ENCODE measurements at places on chromosomes 4 and X.

DNA sequence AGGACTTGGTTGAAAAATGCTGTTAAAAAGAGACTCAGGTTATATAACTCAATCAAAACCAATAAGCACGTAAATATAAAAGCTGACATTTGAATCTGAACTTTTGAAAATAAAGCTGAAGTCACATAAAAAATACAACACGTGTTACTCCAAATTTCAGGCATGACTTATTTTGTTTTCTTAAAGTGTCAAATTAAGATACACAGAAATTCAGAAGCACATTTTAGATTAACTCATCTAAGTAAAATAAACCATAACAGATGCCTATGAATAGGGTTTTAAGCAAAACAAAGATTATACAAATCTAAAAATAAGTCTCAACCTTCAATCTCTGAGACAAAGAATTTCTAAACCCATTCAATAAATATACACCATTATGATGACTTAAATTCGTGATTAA, 124.8 kb downstream of the ANTXR2 start:
- no peak for DNase-seq

DNA sequence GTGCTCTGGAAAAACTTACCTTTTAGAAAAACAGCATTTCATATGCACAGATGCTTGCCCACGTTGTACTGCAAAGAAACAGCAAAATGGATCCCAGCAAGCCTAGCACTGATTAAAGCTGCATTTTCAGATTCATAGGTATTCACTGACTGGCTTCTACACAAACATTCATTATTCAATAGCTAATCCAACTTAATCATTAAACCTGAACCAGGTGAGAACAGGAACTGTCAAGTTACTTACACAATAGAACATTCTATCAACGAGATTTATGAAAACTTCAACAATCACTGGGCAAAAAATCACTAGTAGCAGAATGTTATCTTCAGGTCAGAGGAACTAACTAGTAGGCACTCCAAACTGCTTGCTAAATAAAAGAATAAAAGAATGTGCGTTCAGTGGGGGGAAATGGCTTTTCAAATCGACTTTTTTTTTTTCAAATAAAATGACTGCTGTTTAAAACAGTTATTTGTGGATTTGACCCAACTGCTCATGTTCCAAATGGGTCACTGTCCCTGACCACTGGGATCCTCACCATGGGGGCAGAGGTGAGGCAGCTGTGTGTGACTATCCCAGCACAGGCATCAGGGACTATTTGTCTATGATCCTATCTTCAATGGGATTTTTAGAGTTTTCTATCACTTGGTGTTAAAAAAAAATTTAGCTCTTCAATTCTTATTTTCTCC, 42.3 kb downstream of the STX18 start:
- DNase-seq, result no peak

- DNase-seq, result no peak
Measured at GRCh38 chrX:38601866-38602265, 40.5 kb downstream of the TSPAN7 start.

DNA sequence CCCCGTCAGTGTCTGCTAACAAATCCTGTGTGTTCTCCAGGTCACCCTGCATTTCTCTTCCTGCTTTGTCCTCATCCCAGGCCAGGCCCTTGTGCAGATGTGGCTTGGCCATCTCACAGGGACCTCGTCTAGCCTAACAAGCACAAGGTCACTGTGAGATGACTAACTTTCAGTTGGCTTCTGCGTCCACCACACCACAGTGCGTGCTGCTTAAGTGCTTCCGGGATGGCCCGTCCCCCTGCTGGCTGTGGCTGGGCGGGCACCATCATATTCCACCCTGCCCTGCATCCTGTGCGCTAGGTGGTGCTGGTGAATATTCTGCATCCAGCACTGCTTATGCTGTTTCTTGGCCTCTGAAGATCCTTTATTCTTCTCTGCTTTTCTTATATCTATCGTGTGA, 33.8 kb downstream of the RBBP7 start:
- DNase-seq, result peak; percentile 77

DNA sequence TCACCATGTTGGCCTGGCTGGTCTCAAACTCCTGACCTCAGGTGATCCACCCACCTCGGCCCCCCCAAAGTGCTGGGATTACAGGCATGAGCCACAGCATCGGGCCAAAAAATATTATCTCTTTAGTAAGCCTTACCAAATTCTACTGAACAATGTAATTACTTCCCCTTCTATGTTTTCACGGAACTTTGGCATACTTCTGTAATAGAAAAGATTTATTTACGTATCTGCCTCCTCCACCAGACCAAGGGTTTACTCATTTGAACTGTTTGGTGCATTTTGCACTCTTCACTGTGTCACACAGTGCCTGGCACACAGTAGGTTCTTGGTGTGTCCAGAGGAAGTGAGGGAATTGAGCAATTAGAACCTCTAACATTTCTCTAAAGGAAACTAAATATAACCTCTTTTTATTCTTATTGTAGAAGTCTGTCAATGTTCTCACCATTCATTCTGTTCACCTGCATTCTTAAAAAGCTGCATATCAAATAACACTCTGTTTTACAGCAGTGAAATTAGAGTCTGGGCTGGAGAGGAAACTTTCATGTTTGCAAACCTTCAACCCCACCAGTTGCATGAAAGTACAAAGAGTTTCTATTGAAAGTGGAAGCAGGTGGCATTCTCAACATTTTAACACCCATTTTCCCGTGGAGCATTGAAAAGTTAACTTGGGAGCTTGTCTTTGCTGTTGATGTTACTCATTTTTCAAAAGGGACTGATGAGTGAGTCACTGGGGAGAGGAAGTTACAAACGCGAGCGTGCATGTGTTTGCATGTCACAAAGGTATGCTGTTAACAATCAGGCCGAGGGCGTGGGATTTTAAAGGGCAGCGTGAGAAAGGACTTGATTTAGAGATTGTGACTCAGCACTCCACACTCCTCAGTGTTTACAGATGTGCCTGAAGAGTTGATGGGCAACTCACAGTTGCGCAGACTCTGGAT, 314.1 kb downstream of the STK32B start:
- peak; percentile 44 for DNase-seq

- DNase-seq, result no peak
Measured at GRCh38 chrX:53227224-53227765, 2.3 kb upstream of the KDM5C start.

DNA sequence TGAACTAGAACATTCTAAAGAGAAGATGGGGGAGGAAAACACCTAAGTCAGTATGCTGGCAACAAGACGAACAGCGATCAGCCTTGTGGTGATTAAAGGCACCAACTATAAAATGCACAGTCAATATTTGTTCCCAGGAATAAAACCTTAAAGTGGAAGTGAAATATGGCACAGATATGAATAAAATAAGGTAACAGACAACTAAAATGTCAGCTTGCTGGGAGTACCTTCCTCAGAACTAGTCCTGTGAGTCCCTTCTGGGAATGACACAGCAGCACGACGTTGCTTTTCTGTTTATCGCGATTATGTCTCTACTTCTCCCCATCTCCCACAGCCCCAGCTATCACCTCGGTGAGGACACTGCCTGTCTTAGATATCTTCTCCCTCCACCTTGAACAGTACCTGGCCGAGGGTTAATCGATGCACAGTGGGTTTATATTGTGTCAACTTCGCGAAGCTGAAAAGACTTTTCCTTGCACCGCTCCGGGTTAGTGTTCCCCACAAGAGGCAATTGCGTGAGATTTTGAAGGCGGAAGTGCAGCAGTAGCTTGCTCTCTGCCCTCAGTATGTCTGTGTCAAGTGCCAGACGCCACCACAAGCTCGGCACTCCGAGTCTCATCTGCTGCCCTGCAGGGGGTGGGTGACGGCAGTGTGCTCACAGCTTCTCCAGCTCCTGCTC, 17.4 kb downstream of the MTNR1A start:
- no peak for DNase-seq

- no peak for DNase-seq
Measured at GRCh38 chr4:180150818-180151217, 2092.4 kb upstream of the TENM3 start.

DNA sequence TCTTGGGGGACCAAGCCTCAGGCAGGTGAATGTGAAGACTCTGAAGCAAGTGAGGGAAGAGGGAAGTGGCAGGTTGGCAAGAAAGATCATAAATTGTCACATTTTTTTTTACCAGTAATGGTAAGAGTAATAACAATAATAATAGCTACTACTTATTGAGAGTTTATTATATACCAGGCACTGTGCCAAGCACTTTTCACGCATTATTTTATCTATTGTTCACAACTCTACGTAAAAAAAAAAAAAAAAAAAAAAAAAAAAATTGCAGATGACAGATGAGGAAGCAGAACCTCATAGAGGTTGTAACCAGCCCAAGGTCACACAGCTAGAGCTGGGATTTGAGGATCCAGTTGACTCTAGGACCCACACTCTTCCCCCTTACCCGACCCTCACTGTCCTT, 40.9 kb downstream of the TSC22D3 start:
- DNase-seq, result no peak

DNA sequence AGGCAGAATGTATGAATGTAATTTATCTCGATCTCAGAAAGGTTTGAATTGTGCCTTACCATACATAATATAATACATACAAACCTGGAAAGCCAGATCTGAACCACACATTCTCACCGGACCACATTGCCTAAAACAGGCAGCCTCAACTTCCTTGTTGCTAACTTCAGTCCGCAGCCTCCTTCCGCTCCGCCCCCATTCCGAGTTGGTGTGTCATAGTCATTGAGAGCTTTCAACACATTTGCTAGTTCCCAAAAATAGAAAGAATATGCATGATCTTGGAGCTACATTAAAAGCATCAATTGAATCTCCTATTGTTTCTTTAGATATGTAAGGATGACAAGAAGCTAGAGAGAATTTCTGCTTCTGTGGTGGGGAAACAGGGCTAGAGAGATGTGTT, 127.2 kb downstream of the ARHGEF9 start:
- DNase-seq, result no peak

DNA sequence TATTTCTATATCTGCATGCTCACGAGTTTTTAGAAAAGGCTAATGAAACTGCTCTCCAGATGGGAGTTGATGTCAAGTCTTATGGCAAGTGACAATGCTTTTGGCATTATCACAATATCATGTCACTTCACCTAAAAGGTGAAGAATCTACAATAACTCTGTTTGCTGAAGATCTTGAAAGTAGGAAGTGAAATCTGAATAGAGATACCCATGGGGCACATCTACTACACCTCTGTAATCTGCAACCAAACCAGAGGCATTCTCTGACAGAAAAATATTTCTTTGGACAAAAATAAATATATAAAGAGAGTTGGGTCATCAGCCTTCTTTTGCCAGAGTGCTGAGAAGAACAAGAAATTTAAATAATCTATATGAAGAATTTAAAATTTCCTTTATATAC, 3.9 kb upstream of the VAMP7 start:
- no peak for DNase-seq
